ENCODE measurements at places on chromosomes 3 and 15.

DNA sequence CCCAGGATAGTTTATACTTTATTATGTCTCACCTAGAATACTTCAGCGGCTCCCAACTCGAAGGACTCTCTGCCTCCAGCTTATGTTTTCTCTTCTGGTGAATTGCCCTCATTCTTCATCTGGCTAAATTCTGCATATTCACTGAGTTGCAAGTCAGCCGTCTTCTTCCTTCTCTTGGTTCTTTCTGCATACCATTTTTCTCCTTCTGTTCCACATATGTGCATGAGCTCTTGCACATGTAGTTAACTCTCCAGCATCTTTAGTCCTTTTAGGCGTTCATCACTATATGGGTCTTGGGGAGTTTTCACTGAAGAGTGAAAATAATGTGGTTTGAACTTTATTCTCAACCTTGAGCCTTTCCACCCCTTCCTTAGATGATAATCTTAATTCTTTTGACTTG is 70.1 kb downstream of the AP4E1 start:
- no peak for DNase-seq

DNA sequence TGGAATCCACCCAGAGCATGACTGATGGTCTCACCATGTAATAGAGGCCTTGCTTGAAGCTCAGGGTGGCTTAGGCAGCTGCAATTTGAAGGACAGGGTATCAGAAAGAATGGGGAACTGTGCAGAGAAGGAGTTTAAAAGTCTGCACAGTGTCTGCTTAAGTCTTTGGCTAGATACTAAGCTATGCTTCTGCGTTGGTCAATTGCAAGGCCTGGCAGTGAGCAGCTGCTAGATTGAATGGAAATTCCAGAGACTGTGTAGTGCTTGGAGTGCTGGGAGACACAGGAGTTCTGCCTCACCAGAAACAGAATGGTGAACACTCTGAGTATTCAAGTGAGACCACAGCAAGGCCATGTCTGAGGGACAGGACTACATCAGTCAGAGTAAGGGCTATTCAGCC is 17.3 kb upstream of the ATP10A start:
- DNase-seq, result no peak

GRCh38 chr3:158420654-158421396 is 150.2 kb upstream of the MLF1 start:
- no peak for DNase-seq

- DNase-seq, result no peak
These were observed 874.6 kb downstream of the ROBO1 start for GRCh38 chr3:78893161-78893560.

DNA sequence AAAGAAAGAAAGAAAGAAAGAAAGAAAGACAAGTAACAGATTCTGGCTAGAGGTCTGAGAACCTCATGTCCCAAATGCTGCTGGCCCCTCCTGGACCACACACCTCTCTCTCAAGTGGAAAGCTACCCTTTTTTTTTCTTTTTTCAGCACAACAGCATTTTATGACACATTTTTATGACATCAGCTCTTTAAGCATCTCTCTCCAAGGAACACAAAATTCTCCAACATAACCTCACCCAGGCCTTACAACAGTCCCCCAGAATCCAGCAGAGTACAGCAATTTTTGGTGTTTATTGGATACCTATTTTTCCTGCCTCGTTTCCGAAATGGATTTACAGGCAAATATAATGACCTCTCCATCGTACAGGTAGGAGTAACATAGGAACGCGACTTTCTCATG is 11.2 kb upstream of the NTRK3 start:
- DNase-seq, result no peak

- no peak for DNase-seq
These were observed 195.6 kb upstream of the NSMCE3 start for GRCh38 chr15:29465196-29465595.

DNA sequence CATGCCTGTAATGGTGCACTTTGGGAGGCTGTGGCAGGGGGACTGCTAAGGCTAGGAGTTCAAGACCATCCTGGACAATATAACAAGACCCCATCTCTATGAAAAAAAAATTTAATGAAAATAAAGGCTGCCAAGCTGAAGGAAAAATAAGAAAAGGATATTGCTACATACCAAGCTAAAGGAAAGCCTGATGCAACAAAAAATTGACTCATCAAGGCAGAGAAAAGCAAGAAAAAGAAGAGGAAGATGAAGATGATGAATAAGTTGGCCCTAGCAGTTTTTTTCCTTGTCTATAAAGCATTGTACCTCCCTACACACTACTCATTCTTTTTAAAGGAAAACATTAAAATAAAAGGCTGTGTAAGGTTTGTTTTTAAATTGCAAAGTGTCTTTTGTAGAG is 441.9 kb upstream of the MDFIC2 start:
- DNase-seq, result no peak

DNA sequence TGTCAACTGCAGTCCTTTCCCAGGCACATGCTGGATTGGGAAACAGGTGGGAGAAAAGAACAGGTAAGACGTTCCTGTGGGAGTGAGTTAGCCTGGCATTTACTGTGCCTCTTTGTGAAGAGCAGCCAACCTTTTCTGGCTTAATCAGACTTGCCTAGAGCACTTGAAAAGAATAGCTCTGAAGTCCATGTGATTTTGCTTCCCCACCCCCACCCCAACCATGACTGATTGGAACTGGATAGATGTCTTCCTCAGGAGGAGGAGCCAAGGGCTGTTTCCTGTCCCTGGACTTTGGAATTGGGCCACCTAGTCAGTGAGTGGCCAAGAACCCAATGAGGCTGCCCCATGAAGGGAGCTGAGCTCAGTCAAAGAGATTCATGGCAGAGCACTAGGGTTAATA is 4.7 kb upstream of the TMEM41A start:
- no peak for DNase-seq

- no peak for DNase-seq
These were observed 98.7 kb upstream of the ANKRD28 start for GRCh38 chr3:15896500-15896899.

GRCh38 chr3:143366672-143367071 is 247.1 kb downstream of the CHST2 start:
- DNase-seq, result no peak

GRCh38 chr3:139937674-139938279 is 2.8 kb downstream of the CLSTN2 start:
- DNase-seq, result no peak

DNA sequence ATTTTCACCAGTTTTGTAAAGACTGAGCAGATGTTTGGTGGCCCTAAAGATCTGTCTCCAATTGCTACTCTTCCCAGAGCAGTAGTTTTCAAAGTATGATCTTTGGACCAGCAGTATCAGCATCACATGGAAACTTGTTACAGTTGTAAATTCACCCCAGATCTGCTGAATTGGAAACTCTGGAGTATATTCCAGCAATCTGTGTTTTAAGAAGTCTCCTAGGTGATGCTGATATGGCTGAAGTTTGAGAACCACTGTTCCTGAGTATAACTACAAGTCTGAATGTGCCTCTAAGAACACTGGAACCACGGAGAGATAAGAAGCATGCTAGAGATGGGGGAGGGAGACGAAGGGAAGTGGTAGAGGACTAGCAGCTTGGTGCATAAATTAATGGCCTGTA is 45.7 kb downstream of the NUDT16 start:
- no peak for DNase-seq

DNA sequence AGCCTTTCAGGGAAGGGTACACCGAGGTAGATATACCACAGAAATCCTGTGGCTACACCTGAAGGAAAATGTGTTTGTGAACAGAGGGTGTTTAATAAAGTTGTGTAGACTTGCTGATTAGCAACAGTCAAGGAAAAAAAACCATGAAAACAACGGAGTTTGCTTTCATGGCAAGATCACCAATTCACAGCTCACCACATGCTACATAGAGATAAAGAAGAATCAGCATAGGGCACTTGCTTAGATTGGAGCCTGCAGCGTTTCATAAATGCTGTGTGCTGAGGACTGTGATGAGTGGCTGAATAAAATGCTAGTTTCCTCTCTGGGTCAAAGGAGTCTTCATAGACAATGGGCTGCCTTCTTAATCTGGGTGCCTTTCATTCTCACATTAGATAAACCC is 257.6 kb downstream of the SLC9A9 start:
- no peak for DNase-seq

GRCh38 chr3:136294176-136294575 is 44.0 kb downstream of the PCCB start:
- DNase-seq, result no peak

GRCh38 chr3:9399746-9400145 is 2.3 kb downstream of the SETD5 start:
- DNase-seq, result no peak

- no peak for DNase-seq
These were observed 51.0 kb downstream of the NKIRAS1 start for GRCh38 chr3:23865595-23866396.

GRCh38 chr15:81296673-81297072 is 27.3 kb downstream of the STARD5 start:
- DNase-seq, result peak; percentile 69

DNA sequence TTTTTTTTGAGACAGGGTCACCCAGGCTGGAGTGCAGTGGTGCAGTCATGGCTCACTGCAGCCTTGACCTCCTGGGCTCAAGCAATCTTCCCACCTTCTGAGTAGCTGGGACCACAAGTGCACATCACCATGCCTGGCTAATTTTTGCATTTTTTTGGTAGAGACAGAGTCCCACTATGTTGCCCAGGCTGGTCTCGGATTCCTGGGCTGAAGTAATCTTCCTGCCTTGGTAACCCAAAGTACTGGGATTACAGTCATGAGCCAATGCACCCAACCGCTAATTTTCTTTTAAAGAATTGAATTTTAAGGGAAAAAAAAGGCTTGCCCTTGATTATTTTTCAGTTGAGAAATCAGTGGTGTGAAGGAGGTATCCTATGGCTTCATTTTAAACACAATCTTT is 334.0 kb downstream of the SOX2 start:
- DNase-seq, result no peak

GRCh38 chr3:116030131-116030850 is 407.0 kb downstream of the GAP43 start:
- no peak for DNase-seq

DNA sequence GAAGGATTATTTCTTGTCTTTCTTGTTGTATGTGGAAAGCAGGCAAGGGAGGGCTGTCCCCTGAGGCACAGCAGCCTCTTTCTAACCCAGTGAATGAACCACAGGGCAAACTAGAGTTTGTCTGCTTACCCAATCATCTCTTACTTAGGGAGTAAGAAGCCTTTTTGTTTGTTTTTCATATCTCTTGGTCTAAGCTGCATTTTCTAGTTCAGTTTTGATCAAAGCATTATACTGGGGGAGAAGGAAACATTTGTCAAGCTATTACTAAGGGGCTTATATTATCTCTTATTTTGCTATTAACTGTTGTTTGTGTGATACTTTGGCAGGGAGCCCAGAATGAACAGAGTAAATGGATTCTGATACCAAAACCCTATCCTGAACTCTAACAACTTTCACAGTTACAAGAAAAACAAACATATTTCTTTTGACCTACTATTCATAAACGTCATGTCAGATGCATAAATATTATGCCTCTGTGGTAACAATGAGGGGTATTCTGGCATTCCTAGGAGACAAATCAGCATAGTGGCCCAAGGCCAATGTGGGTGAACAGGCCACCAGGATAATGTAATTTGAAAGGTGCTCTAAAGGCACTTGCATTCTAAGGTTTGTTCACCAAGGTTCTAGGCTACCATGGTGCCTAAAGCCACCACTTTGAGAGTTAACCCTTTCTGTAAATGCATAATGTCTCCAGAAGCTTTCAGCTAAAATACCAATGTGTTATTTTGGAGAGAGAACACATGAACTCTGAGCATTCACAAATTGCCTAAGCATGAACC is 271.6 kb upstream of the ZPLD1 start:
- DNase-seq, result no peak

DNA sequence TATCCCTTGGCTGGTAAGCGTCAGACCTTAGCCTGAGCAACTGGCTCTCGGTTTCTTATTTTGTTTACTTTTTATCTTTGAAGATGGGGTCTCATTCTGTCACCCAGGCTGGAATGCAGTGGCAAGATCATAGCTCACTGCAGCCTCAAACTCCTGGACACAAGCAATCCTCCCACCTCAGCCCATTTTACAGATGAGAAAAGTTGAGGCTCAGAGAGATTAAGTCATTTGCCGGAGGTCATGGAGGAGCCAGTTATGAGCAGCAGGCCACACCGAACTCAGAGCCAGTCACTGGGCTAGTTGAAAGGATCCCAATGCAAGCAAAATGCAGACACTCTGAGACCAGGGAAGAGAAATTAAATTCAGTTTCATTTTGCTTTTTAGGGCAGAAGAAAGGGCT is 293.6 kb downstream of the SHQ1 start:
- no peak for DNase-seq

DNA sequence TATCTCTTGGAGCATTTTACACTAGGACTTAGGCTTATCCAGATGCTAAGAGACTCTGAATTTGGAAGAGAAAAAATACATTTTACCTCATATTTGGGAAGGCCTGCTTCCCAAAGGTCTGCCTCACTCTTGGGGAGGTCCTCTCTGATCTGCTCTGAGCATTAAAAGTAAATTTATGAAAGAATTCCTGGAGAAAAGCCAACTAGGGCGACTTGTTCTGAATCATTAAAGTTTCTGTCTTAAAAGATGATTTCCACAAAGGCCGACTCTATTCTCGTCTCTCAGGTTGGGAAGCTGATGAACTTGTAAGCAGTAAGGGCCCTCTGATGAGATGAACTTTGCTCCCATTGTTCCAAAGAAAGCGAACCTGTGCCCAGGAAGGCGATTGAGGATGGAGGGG is 48.7 kb upstream of the HES1 start:
- no peak for DNase-seq

- DNase-seq, result no peak
These were observed 15.0 kb downstream of the GATM start for GRCh38 chr15:45363334-45363733.

- no peak for DNase-seq
These were observed 100.6 kb upstream of the SMAD3 start for GRCh38 chr15:66964791-66965190.

GRCh38 chr15:78317145-78317836 is 17.9 kb upstream of the SKIC8 start:
- no peak for DNase-seq

GRCh38 chr3:161575901-161576300 is 79.3 kb downstream of the OTOL1 start:
- no peak for DNase-seq

GRCh38 chr3:152222327-152222726 is 46.4 kb upstream of the MBNL1 start:
- no peak for DNase-seq

GRCh38 chr3:79767194-79767904 is 449 bp downstream of the ROBO1 start:
- DNase-seq, result no peak

- DNase-seq, result no peak
These were observed 14.2 kb upstream of the ADIPOQ start for GRCh38 chr3:186828340-186828739.

DNA sequence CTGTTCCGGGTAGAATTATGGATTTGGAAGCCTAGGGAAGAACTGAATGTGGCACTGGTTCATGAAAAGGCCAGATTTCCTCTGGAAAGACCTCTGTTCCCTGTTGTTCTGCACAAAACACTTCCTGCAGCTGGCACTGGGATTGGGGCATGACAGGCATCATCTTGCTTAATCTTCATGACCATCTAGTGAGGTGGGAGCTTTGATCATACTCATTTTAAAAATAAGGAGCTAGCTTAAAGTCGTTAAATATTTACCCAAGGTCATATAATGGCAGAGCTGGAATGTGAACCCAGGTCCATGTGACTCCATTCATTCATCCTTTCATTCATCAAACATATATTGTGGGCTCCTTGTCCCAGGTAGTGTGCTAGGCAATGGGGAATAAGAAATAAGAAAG is 40.4 kb downstream of the EBLN2 start:
- no peak for DNase-seq

Data from T-cell (primary cell).